SJCRH30 (cell line): ENCODE measurements at places on chromosomes 7 and 10. TPM values are rescaled to one million over a fixed set of nuclear protein-coding genes. Genes with fewer than 3 reads are reported as not detected.

Gene INA
- not detected in 2 replicates for total RNA-seq

DNA sequence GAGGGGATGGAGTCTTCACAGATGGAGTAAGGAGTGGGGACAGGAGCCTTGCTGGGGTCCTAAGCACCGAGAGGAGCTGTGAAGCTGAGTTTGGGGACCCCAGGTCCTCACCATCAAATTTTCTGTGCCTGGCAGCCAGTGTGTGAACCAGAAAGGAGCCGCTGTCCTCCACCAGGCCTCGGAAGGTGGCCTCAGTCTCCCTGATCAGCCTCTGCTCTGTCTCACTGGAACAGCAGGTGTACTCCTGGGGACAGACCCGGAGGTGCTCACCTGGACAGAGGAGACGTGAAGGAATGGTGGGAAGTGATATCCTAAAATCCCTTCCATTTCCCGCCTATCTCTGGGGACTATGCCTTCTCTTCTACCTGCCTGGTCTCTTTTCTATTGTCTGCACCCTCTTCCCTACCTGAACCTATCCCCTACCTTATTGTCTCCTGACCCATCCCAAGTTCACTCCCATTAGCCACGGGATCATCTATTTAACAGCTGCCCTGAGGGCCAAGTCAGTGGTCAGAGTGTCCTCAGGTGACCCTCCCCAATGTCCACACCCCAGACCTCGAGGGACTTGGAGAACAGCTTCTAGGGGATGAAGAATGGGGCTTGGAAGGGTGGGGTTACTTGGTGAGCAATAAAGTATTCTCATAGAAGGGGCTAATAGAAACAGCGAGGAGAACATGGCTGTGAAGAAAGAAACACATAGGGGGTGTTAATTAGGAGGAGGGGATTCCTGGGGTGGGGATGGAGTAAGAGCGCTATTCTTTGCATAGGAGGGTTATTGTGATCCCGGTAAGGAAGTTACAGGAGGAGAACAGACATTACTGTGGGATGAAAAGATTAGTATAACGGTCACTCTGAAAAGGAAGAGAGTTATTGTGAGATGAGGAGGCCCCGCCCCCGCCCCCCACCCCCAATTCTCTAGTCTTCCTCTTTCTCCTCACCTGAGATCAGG lies 811 bp downstream of the GPC2 start:
- H3K27me3 ChIP-seq: no peaks in the 10 kb centered on the region
- peak overlapping the region; percentile 45 for H3K27ac ChIP-seq
- 0 out of 2 replicates have a peak, but pooled peaks cover 3% of the 10 kb centered on the region for H3K4me1 ChIP-seq
- no peak for DNase-seq
- H3K4me3 ChIP-seq: peak overlapping the region; percentile 83

GRCh38 chr7:80997841-80998240 lies 79.0 kb upstream of the SEMA3C start:
- H3K27ac ChIP-seq: no peak overlapping the region
- no peaks in the 10 kb centered on the region for H3K27me3 ChIP-seq
- no peak overlapping the region for H3K4me3 ChIP-seq
- H3K4me1 ChIP-seq: peaks cover 18% of the 10 kb centered on the region
- DNase-seq: no peak

- H3K36me3 ChIP-seq: no peaks in the 10 kb centered on the region
- H3K27me3 ChIP-seq: peaks cover 19% of the 10 kb centered on the region; the same call in 1 of the 2 replicates
- no peak for DNase-seq
- H3K4me3 ChIP-seq: no peak overlapping the region
- H3K4me1 ChIP-seq: no peaks in the 10 kb centered on the region
Observed at GRCh38 chr10:120365872-120366271, 91.2 kb upstream of the PLPP4 start.

Gene PANK1
- total RNA-seq: 13.6 and 14.2 TPM in 2 replicates

- H3K4me3 ChIP-seq: no peak overlapping the region
- DNase-seq: no peak
- H3K4me1 ChIP-seq: no peaks in the 10 kb centered on the region
Observed at GRCh38 chr7:42471573-42472174, 234.7 kb upstream of the GLI3 start.

- 0 out of 2 replicates have a peak, but pooled peaks cover 4% of the 10 kb centered on the region for H3K27me3 ChIP-seq
- H3K4me3 ChIP-seq: no peak overlapping the region
- H3K4me1 ChIP-seq: no peaks in the 10 kb centered on the region
- H3K27ac ChIP-seq: no peak overlapping the region
- no peak for DNase-seq
- no peaks in the 10 kb centered on the region for H3K36me3 ChIP-seq
Observed at GRCh38 chr7:68671671-68672070, 926.6 kb upstream of the AUTS2 start.

- H3K4me1 ChIP-seq: no peaks in the 10 kb centered on the region
- no peak overlapping the region for H3K4me3 ChIP-seq
- H3K36me3 ChIP-seq: no peaks in the 10 kb centered on the region
- no peaks in the 10 kb centered on the region for H3K27me3 ChIP-seq
- no peak overlapping the region for H3K27ac ChIP-seq
Observed at GRCh38 chr7:133458688-133459087, 205.8 kb downstream of the EXOC4 start.

Gene MUC3A
- 0.02 TPM in 1 of 2 replicates, not detected in the other for total RNA-seq

GRCh38 chr7:66899552-66900280 lies 21.3 kb upstream of the TMEM248 start:
- no peak overlapping the region for H3K27ac ChIP-seq
- DNase-seq: no peak
- H3K4me1 ChIP-seq: no peaks in the 10 kb centered on the region
- no peak overlapping the region for H3K4me3 ChIP-seq

- DNase-seq: no peak
- peaks cover 25% of the 10 kb centered on the region for H3K4me1 ChIP-seq
- H3K27ac ChIP-seq: no peak overlapping the region
Observed at GRCh38 chr7:1839701-1840100, 169.6 kb downstream of the ELFN1 start.

DNA sequence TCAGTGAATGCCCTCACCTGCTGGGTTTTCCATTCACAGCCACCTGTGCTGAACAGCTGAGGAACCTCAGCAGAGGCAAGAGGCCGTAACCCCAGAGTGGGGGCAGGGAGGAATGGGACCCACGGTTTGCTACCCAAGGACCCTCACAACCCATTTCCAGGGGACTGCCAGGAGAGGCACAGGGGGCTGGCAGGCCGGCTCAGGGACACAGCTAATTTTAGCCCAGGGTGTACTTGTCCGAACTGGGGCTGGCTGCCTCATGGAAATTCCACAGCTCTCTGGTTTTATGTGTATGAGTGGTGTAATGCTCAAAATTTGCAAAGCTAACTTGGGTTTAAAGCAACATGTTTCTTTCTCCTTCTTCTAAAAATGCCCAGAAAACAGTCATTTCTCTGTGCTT lies 42.2 kb downstream of the MINDY4 start:
- H3K27me3 ChIP-seq: peaks cover 32% of the 10 kb centered on the region
- no peaks in the 10 kb centered on the region for H3K4me1 ChIP-seq
- H3K4me3 ChIP-seq: no peak overlapping the region
- H3K36me3 ChIP-seq: no peaks in the 10 kb centered on the region
- no peak for DNase-seq

Gene FAM25G
- total RNA-seq: 0.63 TPM in 1 of 2 replicates, not detected in the other

Gene MMRN2
- total RNA-seq: 1.6 and 1.9 TPM in 2 replicates

DNA sequence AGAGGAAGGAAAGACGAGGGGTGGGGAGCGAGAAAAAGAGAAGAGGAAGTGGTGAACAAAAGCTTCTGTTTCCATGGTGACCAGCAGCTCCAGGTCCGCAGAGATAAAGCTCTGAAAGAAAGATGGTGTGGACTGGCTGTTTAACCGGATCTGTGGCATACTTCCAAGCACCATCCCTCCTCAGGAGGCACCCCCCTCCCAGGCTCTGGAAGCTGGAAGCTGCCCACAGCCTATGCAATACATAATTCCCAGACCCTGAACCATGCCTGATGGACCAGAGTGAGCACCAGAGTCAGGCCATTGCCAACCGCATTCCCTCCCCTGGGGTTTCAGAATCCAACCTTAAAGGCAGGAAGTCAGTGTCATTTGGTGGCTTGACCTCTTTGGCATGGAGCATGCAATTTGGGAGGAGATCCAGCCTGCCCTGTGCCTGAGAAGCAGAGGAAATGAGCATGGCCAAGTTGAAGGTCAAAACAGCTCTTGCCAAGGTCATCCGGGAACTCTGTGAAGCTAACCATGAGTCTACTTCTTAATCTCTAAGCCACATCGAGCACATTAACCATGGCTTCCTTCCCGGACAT lies 22.2 kb upstream of the CPXM2 start:
- H3K4me1 ChIP-seq: no peaks in the 10 kb centered on the region
- H3K27me3 ChIP-seq: no peaks in the 10 kb centered on the region
- no peaks in the 10 kb centered on the region for H3K36me3 ChIP-seq
- H3K27ac ChIP-seq: no peak overlapping the region

DNA sequence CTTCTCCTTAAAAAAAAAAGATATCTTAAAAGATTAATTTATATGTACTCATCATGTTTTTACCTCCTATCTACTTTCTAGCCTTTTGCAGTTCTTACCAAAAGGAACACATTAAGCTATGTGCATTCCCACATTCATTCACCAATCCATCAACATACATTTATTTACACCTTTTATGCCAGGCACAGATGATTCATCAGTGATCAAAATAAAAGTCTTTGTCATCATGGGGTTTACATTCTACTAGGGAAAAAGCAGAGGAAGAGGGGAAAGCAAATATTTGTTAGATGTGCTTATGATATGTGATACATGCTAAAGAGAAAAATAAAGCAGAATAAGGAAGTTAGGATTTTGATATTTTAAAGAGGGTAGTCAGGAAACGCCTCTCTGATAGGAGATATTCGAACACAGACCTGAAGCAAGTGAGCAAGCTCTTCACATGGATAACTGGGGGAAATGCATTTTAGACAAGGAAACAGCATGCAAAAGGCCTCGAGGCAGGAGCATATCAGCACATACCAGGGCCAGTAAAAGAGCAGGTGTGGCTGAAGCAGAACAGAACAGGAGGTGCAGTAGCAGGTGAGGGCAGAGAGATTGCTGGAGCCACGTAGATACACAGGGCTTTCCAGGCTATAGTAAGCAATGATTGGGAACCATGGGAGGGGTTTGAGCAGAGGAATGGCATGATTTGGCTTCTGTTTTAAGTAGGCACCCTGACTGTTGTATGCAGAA lies 67.4 kb downstream of the REEP3 start:
- H3K4me3 ChIP-seq: no peak overlapping the region
- no peaks in the 10 kb centered on the region for H3K27me3 ChIP-seq
- H3K27ac ChIP-seq: no peak overlapping the region
- H3K4me1 ChIP-seq: peaks cover 6% of the 10 kb centered on the region; the same call in 1 of the 2 replicates
- no peak for DNase-seq

Gene SPDYE9
- not detected in 2 replicates for total RNA-seq

- no peak overlapping the region for H3K27ac ChIP-seq
- H3K4me3 ChIP-seq: no peak overlapping the region
- H3K4me1 ChIP-seq: no peaks in the 10 kb centered on the region
- DNase-seq: no peak
- H3K36me3 ChIP-seq: no peaks in the 10 kb centered on the region
Observed at GRCh38 chr7:12749069-12749468, 61.6 kb downstream of the ARL4A start.

DNA sequence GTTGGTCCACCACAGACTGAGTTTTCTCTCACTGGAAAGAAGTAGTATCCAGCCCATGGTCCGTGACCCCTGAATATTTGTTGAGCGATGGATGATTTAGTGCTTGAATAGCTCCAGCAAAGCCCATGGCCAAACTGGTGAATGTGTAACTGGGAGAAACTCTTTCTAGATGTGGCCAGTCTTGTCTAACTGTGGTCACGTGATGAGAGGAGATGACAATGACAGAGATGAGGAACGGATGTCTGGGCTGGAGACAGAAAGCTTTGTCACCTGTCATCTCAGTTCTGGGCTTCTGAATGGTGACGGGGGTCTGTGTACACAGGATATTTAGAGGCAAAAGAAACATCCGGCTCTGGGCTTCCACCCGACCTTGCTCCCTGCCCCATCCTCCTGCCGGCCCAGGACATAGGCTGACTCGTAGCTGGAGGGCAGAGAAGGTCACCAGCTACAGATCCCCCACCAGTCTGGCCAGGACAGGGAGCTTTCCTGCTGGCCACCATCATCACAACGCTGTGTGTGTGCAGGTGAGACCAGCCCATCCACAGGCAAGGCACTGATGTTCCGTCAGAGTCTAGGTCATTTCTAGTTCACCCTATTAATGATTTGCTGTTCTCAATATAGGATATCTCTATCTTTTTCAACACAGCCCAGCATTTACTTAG lies 152.5 kb upstream of the TNS3 start:
- no peak overlapping the region for H3K27ac ChIP-seq
- H3K36me3 ChIP-seq: no peaks in the 10 kb centered on the region
- H3K4me1 ChIP-seq: no peaks in the 10 kb centered on the region

GRCh38 chr7:148914208-148914777 lies 30.2 kb upstream of the EZH2 start:
- peaks cover 13% of the 10 kb centered on the region for H3K4me1 ChIP-seq
- no peaks in the 10 kb centered on the region for H3K36me3 ChIP-seq
- no peaks in the 10 kb centered on the region; the same call in 1 of the 2 replicates for H3K27me3 ChIP-seq
- H3K27ac ChIP-seq: no peak overlapping the region

DNA sequence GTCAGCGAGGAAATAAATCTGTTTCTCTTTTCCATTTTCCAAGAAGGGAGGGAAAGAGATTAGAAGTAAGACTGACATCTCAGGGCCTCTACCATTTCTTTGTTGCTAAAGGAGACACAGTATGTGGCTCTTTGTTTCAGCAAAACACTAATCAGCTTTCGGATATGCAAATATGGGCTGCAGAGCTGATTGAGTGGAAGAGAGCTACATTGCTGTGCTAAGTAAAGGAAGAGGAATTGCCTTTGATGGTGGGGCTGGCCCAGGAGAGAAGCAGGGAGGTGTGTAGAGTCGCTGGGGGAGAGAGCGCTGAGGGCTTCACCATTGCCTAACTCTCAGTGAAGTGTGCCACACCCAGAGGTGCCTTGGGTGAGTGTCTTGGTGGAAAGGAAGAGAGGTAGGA lies 284.8 kb downstream of the SDK1 start:
- DNase-seq: no peak
- H3K36me3 ChIP-seq: no peaks in the 10 kb centered on the region
- no peak overlapping the region for H3K4me3 ChIP-seq
- no peak overlapping the region for H3K27ac ChIP-seq
- no peaks in the 10 kb centered on the region for H3K4me1 ChIP-seq

DNA sequence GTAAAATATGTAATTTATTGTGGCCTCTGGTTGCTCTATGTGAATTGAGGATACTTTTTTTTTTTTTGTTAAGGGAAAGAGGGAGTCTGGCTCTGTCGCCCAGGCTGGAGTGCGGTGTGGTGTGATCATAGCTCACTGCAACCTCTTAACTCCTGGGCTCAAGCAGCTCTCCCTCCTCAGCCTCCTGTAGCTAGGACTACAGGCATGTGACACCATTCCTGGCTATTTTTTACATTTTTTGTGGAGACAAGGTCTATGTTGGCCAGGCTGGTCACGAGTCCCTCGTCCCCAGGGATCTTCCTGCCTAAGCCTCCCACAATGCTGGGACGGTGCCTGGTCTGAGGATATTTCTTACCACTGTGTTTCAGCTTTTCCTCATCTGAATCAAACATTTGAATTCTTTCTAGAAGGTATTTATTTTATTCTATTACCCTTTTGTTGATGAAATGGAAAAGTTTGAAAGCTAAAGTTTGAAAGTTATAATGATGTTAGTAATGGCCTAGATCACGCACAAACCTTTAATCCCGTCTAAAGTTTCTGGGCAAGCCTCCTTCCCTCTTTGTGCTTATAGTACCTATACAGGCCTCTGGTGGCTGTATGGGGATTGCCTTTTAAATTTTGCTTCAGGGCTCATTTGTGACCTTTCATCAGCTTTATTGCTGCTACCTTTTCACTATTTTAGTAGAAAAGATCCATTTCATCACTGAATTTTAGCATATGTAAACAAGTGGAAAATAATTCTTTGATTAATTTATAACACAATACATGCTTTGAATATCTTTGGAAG lies 2.0 kb downstream of the IFRD1 start:
- H3K4me1 ChIP-seq: peaks cover 8% of the 10 kb centered on the region
- peak; percentile 42 for DNase-seq
- H3K36me3 ChIP-seq: peaks cover 22% of the 10 kb centered on the region
- peak overlapping the region; percentile 97 for H3K4me3 ChIP-seq

- H3K27ac ChIP-seq: no peak overlapping the region
- DNase-seq: peak; percentile 65
- no peaks in the 10 kb centered on the region for H3K36me3 ChIP-seq
Observed at GRCh38 chr10:103273041-103273441, 3.9 kb upstream of the INA start.
